ENCODE measurements at places on chromosomes 2 and 18.

DNA sequence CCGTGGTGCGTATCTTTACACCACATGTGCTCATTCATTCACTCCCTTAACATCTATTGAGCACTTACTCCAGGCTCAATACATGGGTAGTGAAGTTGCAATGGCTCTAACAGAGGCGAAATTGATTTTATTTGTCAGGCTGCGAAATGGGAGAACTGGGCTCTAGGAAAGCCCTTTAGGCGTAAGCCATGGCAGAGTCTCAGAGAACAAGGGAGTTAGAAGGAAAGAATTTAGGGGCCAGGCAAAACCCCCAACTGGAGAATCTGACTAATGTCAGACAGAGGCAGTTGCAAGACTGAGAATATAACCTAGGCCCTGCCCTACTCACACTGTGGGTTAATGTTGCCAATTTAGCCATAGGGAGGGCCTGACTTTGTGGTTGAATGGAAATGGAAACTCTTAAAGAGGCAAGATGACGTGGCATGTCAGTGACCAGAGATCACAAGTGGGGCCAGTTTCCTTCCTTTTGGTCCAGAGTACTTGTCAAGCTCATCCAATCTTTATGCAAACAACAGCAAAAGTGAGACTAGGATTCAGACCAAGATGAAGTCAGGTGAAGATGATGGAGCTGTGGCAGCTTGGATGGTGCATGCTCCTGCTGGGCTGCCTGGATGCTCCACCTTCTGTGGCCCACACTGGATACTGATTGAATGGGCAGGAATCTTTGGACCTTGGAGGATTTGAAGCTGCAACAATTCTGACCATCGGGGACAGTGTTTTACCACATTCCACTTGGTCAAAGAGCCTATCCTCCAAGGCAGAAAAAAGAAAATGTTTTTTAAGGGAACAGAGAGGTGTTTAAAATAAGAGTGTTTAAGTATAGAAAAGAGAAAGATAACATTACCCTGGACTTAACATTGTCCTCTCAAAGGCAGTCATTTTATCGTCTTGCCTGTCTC lies 92.2 kb downstream of the CAPN13 start:
- no peak for DNase-seq

DNA sequence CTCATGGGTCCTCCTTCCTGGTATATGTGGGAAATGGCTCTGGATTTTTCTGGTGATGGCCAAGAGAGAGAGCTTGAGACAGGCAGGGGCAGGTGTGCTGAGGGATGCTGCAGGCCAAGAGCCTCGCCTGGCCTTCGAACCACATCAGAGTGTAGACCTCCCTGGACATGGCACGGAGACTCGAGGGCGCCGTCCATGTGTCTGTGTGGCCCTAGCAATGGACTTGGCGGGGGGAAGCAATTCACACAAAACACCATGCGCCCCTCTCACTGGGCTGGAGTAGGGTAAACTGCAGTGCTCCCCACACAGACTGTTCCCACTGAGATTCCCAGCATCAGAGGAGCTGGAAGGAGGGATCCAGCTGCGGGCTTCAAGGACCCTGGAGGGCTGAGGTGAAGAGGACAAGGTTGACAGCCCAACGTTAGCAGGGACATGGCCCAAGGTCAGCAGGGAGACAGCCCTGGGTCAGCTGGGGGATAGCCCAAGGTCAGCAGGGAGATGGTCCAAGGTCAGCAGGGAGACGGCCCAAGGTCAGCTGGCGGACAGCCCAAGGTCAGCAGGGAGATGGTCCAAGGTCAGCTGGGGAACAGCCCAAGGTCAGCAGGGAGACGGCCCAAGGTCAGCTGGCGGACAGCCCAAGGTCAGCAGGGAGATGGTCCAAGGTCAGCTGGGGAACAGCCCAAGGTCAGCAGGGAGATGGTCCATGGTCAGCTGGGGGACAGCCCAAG lies 75.4 kb upstream of the HDAC4 start:
- no peak for DNase-seq

DNA sequence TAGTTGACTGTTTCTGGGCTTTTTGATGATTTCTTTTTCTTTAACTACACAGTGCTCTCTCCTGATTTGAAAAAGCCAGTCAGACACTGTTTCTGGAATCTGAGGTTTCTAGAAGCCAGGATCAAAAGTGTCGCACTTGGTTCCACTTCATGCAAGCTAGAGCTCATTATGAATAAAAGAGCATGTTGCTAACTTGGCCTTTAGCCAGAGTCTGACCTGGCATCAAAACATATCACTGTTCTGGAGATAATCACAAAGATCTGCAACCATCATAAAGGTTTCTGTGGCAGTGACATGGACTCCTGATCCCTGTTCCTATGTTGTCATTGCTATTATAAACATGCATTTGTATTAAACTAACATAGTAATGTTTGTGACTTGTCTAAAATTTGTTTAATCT lies 76.1 kb upstream of the MAPRE2 start:
- no peak for DNase-seq

- DNase-seq = no peak
Measured at GRCh38 chr2:67255933-67256615, 141.1 kb upstream of the ETAA1 start.

- no peak for DNase-seq
Measured at GRCh38 chr2:223863491-223863890, 26.1 kb upstream of the AP1S3 start.

DNA sequence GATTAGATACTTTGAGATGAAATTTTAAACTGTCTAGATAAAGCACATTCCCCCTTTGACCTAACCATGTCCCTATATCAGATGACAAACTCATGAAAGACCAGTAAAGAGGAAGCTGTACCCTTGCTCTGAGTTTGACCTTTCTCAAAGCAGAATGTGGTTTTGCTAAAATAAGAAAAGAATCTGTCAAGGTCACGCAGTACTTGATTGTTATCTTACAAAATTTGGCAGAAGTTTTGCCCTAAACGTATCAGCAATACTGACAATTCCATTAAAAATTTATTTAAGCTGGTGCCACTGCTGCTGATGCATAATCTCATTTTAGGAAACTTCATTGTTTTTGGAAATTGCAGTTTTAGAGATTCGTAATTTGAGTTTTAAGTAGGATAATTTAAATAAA lies 31.2 kb upstream of the GALM start:
- no peak for DNase-seq

- DNase-seq = no peak
Measured at GRCh38 chr2:160208655-160209515, 8.8 kb upstream of the ITGB6 start.

DNA sequence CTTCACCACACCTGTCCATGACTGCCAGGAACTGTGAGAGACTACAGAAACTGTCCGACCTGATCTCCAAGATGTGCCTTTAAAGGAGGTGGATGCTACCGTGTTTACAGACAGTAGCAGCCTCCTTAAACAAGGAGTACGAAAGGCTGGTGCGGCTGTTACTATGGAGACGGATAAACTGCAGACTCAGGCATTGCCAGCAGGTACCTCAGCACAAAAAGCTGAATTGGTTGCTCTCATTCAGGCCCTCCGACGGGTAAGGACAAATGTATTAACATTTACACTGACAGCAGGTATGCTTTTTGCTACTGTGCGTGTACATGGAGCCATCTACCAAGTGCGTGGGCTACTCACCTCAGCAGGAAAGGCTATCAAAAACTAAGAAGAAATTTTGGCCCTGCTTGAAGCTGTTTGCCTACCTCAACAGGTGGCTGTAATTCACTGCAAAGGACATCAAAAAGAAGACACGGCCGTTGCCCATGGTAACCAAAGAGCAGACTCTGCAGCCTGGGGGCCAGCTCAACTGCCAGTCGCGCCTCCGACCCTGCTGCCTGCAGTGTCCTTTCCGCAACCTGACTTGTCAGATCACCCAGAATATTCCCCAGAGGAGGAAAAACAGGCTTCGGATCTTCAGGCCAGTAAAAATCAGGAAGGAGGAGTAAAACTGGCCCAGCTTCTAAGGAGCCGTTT lies 30.9 kb downstream of the SKA1 start:
- DNase-seq = no peak

DNA sequence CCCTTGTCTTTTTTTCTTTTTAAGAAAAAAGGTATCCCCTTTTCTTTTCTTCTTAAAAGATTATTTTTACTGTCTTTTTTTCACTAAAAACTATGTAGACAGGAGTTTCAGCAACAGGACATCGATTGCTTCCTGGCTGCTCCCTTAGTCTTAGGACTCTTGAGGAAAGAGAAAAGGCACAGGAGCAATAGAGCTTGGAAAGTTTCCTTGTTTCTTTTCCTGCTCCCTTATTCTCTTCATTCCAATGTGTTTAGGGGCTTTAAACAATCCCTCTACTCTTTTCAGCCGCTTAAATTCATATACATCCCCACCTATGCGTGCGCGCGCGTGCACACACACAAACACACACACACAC lies 225.9 kb upstream of the FBXO11 start:
- DNase-seq = no peak
